ENCODE measurements at places on chromosomes 1 and 21. TPM values are rescaled to one million over a fixed set of nuclear protein-coding genes. Genes with fewer than 3 reads are reported as not detected.

The SCNM1 gene
- total RNA-seq: 100 TPM

The A3GALT2 gene
- total RNA-seq: not detected

The INAVA gene
- total RNA-seq: not detected

The GNG4 gene
- 77.2 TPM for total RNA-seq

The LRRC38 gene
- total RNA-seq: not detected

The MMEL1 gene
- total RNA-seq: 0.54 TPM

The UTS2 gene
- not detected for total RNA-seq

The CHRNB2 gene
- total RNA-seq: 0.14 TPM

The NBPF11 gene
- total RNA-seq: 10.1 TPM

- peak within 1 kb of the TSS; percentile 93 for H3K27ac ChIP-seq
- H3K36me3 ChIP-seq: peaks cover 40% of the 10 kb centered on the region
- H3K27me3 ChIP-seq: no peaks in the 10 kb centered on the region
- H3K4me3 ChIP-seq: peak within 1 kb of the TSS; percentile 97
Observed at GRCh38 chr1:161038523-161039153, at the start of gene TSTD1. TSTD1 (minus strand) TSS chr1:161038964; CDS start chr1:161038889, 75 bp downstream.

DNA sequence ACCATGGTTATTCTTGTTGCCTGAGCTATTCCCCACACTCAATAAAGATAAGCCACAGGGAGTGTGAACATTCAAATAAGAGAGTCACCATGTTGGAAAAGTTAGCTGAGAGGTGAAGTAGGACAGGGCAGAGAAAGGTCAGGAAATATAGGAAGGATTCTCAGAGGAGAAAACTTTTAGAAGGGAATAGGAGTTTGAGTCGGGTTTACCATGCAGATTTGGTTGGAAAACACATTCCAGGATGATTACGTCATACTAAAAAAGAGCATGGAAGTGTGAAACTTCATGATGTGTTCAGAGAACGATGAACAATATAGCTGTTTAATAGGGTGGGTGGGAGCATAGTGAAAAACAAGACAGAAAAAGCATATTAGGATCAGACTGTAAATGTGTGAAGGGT lies 1125.3 kb upstream of the ADGRL2 start:
- no peaks in the 10 kb centered on the region for H3K4me1 ChIP-seq
- no peak overlapping the region for H3K4me3 ChIP-seq
- no peaks in the 10 kb centered on the region for H3K36me3 ChIP-seq
- H3K27ac ChIP-seq: no peak overlapping the region
- DNase-seq: no peak
- no peaks in the 10 kb centered on the region for H3K27me3 ChIP-seq

- peaks cover 8% of the 10 kb centered on the region for H3K27me3 ChIP-seq
- no peaks in the 10 kb centered on the region for H3K4me1 ChIP-seq
- no peak overlapping the region for H3K27ac ChIP-seq
- H3K4me3 ChIP-seq: no peak overlapping the region
Observed at GRCh38 chr1:202688401-202688800, 21.9 kb downstream of the SYT2 start.

- no peak overlapping the region for H3K4me3 ChIP-seq
- H3K27me3 ChIP-seq: no peaks in the 10 kb centered on the region
- DNase-seq: no peak
Observed at GRCh38 chr1:182811975-182812722, 22.6 kb downstream of the NPL start.

DNA sequence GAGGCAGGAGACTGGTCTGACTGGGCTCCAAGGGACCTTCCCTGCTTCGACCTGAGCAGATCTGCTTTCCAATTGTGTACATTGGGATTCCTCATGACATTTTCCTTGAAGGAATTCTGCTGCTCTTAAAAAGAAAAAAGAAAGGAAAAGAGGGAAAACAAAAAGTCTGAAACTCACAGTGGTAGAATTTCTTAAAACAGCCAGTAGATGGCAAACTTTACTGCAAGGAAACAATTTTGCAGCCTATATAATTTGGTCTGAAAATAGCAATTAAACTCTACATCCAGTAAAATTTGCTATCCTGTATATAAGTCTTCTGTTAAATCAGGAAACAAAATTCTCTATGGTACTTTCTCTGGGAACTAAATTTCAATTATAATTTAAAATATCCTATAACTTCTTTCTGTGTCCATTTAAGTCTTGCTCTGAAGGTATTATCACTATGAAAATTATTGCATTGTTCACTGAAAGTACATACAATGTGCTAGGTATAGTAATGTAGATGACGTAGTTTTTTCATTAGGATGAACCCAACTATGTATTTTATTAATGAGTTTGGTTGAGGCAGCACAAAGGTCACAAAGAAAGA lies 59.8 kb downstream of the CRB1 start:
- H3K27me3 ChIP-seq: peaks cover 14% of the 10 kb centered on the region
- DNase-seq: no peak
- H3K4me3 ChIP-seq: no peak overlapping the region
- no peaks in the 10 kb centered on the region for H3K36me3 ChIP-seq

- peaks cover 28% of the 10 kb centered on the region for H3K27me3 ChIP-seq
- no peaks in the 10 kb centered on the region for H3K36me3 ChIP-seq
- no peak for DNase-seq
- H3K27ac ChIP-seq: no peak overlapping the region
- H3K4me3 ChIP-seq: no peak overlapping the region
- H3K4me1 ChIP-seq: peaks cover 30% of the 10 kb centered on the region
Observed at GRCh38 chr21:42782723-42783242, 96.6 kb downstream of the WDR4 start.

GRCh38 chr1:150183061-150183460 lies 33.3 kb downstream of the PLEKHO1 start:
- no peaks in the 10 kb centered on the region for H3K36me3 ChIP-seq
- DNase-seq: no peak
- H3K4me1 ChIP-seq: peaks cover 10% of the 10 kb centered on the region

GRCh38 chr1:21621761-21622436 lies 47.3 kb downstream of the RAP1GAP start:
- H3K4me3 ChIP-seq: peak overlapping the region; percentile 49
- no peak overlapping the region for H3K27ac ChIP-seq
- no peaks in the 10 kb centered on the region for H3K36me3 ChIP-seq
- peaks cover 19% of the 10 kb centered on the region for H3K27me3 ChIP-seq
- DNase-seq: no peak

- H3K4me1 ChIP-seq: no peaks in the 10 kb centered on the region
- peaks cover 8% of the 10 kb centered on the region for H3K27me3 ChIP-seq
- DNase-seq: no peak
- no peak overlapping the region for H3K4me3 ChIP-seq
Observed at GRCh38 chr1:21546122-21546825, 37.1 kb downstream of the ALPL start.

GRCh38 chr1:4741876-4742423 lies 87.5 kb downstream of the AJAP1 start:
- no peak for DNase-seq
- no peaks in the 10 kb centered on the region for H3K36me3 ChIP-seq
- H3K4me1 ChIP-seq: no peaks in the 10 kb centered on the region
- no peak overlapping the region for H3K27ac ChIP-seq
- no peak overlapping the region for H3K4me3 ChIP-seq

DNA sequence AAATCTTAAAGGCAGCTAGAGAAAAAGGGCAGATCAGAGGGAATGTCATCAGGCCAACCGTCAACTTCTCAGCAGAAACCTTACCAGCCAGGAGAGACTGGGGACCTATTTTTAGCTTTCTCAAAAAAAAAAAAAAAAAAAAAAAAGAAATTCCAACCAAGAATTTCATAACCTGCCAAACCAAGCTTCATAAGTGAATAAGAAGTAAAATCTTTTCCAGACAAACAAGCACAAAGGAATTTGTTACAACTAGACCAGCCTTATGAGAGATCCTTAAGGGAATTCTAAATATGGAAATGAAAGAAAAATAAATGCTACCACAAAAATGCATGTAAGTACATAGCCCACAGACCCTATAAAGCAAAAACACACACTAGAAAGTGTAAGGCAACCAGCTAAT lies 267.7 kb downstream of the AKT3 start:
- no peaks in the 10 kb centered on the region for H3K4me1 ChIP-seq
- H3K4me3 ChIP-seq: no peak overlapping the region
- H3K27ac ChIP-seq: no peak overlapping the region
- no peaks in the 10 kb centered on the region for H3K27me3 ChIP-seq

GRCh38 chr1:107480548-107481415 lies 339.9 kb downstream of the NTNG1 start:
- no peak overlapping the region for H3K27ac ChIP-seq
- no peaks in the 10 kb centered on the region for H3K36me3 ChIP-seq
- no peak overlapping the region for H3K4me3 ChIP-seq
- DNase-seq: no peak
- H3K27me3 ChIP-seq: peaks cover 26% of the 10 kb centered on the region

DNA sequence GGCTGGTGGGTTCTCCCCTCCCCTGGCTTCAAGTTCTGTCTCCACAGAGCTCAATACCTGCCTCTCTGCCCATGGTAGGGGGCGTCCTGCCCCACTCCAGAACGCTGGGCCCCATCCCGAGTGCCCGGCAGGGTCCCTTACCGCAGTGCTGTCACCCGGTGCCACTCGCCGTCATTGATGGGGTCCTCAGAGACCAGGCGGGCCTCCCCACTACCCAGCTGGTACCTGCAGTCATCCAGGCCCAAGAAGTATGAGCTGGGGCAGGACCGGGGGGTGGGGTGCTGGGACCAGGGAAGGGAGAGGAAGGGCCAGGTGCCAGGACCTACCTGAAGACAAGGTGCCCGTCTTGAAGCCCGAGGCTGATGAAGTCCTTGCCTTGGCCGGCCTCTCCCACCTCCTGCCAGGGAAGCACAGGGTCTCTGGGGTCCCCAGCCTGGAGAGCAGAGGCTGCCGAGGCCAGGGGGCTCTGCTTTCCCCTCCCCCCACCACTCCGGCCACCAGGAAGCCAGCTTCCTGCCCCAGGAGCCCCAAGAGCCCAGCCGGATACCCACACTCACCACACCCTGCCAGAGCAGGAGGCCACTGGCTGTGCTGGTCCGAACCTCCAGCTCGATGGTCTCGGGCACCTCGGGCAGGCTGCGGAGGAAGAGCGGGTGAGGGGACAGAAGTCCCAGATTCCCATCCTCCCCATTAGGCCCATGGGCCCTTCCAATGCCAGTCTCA lies 12.1 kb downstream of the LDLRAD2 start:
- no peak for DNase-seq
- no peaks in the 10 kb centered on the region for H3K36me3 ChIP-seq
- no peak overlapping the region for H3K27ac ChIP-seq
- H3K27me3 ChIP-seq: no peaks in the 10 kb centered on the region
- H3K4me1 ChIP-seq: no peaks in the 10 kb centered on the region

- H3K4me3 ChIP-seq: peak overlapping the region; percentile 54
- H3K4me1 ChIP-seq: peaks cover 36% of the 10 kb centered on the region
- DNase-seq: no peak
- peak overlapping the region; percentile 95 for H3K27ac ChIP-seq
- peaks cover 7% of the 10 kb centered on the region for H3K36me3 ChIP-seq
- H3K27me3 ChIP-seq: peaks cover 8% of the 10 kb centered on the region
Observed at GRCh38 chr1:109115685-109116084, 1.8 kb downstream of the ELAPOR1 start.

DNA sequence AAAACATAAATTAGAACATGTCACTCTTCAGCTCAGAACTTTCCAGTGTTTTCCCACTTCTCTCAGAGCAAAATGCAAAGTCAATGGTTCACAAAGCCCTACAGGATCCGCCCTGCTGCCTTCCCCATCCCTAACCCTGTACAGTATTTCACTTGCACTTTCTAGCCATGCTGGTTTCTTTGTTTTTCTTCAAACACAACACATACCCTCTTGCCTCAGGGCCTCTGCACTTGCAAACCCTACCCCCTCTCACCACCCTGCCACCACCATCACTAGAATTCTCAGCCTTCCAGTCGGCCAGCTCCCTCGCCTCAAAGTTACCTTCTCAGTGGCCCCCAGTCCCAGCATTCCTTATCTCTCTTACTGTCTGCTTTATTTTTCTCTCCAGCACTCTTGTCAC lies 17.6 kb downstream of the TEX35 start:
- H3K4me1 ChIP-seq: peaks cover 2% of the 10 kb centered on the region
- no peak for DNase-seq
- no peaks in the 10 kb centered on the region for H3K36me3 ChIP-seq
- H3K27me3 ChIP-seq: no peaks in the 10 kb centered on the region
- no peak overlapping the region for H3K27ac ChIP-seq

DNA sequence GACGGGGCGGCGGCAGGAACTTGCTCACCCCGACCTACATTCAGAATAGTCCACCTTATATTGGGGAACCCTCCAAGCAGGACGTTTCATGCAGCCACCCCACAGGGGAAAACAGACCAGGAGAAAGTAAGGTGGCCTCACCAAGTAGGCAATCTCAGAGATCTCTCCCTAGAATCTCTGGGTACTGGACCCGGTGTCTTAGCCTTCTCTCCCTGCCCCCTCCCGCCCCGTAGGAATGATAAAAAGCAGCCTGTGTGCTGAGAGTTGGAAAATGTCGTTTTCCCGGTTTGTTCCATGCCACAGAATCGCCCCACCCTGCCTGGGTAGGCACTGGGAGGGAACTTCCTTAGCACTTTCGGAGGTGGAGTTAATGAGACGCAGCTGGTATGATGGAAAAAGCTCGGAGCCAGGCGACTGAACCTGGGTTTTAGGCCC lies 789 bp upstream of the PTPN14 start:
- peak overlapping the region; percentile 80 for H3K27ac ChIP-seq
- H3K36me3 ChIP-seq: peaks cover 2% of the 10 kb centered on the region
- peaks cover 16% of the 10 kb centered on the region for H3K4me1 ChIP-seq
- peaks cover 59% of the 10 kb centered on the region for H3K27me3 ChIP-seq
- peak overlapping the region; percentile 93 for H3K4me3 ChIP-seq
- no peak for DNase-seq
